ENCODE measurements at places on chromosomes 6 and 20.

DNA sequence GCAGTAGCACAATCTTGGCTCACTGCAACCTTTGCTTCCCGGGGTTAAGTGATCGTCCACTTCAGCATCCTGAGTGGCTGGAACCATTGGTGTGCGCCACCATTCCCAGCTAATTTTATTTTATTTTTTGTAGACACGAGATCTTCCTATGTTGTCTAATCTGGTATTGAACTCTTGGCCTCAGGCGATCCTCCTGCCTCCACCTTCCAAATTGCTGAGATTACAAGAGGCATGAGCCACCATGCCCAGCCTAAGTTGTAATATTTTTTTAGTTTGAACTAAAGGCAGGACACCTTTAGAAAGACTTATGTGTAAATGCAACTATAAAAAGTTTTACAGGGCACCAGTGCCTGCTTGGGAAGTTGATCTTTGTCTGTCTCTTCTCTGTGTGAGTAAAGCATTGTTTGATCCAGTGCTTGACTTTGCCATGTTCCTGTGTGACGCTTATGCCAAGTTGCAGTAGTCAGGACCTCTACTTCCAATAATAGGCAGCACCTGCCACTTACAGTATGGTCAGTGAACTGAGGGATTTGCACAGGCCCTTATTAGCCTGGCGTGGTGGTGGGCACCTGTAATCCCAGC, 46.9 kb downstream of the JARID2 start:
- no peak for DNase-seq

DNA sequence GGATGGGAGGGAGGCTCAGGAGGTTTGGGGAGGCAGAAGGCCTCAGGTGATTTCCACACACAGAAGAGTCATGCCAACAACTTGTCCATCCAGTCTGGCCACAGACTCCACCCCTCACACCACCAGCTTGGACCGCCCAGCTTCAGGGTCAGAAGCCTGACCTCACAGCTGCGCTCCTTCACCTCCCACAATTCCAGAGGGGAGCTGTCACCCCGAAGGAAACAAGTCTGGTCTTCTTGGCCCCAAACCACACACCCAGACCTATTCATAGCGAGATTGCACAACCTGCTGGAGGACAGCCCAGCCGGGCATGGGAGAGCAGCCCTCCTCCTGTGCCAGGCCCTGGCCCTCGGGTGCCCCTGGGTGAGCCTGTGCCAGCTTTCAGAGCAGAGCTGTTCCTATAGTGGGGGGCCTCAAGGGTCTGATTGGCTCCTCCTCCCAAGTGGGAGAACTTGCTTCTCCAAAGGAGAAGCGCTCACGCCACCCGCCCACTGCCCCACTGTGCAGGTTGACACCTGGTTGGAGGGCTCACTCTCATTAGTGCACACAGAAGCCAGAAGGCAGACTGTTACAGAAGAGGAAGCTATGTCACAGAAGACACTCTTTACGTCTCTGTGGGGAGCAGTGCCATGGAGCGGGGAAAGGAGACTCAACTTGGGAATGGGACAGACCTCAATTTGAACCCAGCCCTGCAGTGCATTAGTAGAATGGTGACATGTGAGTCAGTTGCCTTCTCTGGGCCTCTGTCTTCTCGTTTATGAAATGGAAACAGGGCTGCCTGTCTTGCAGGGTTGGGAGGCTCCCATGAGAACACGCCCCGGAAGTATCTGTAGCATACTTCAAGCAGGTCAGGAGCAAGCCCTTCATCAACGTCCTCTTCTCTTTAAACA, 128.8 kb downstream of the FOXO3 start:
- DNase-seq = no peak

DNA sequence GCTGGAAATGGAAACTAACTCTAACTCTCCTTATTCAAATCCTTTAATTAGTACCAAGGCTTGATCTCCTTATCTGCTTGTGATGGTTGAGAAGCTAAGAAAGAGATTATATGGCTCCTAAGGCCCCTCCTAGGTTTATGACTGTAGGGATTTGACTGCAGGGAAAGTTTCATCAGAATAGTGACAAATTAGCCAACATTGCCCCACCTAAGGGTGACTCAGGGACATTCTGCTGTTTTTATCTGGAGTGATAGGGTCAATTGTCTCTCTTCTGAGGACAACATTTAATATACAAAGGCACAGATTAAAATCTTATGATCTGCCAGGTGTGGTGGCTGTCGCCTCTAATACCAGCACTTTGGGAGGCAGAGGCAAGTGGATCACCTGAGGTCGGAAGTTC, 138.1 kb upstream of the MARCKS start:
- DNase-seq = no peak

DNA sequence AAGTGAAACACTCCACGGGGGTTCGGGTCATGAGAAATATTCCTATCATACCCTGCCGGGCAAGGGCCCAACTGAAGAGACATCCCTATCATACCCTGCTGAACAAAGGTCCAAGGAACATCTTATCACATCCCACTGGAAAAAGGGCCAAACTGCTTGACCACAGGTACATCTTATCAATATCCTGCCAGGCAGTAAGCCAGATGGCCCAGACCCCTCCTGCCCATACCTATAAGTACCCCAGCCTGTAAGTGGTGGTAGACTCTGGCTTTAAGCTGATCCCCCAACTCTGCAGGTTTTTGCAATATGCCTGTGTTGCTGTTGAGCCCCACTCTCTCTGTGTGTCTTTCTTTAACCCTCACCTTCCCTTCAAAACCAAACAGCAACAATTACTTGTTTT, 51.6 kb downstream of the ZNF334 start:
- no peak for DNase-seq

DNA sequence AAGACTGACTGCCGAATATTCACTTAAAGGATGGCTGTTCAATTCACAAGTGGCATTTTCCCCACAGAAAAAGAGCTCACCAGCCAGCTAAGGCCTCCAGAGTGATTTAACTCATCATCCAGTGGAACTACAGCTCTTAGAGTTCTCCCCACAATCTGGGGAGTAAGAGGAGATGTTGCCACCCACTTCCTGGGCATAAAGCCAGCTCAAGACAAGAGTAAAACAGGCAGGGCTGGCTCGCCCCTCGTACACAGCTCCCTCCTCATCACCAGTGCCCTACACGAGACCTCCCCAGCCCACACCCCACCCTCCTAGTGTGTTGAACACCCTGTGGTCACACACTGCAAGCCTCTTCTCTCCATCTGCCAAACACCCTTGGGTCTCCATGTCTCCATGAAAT, 47.2 kb upstream of the IPCEF1 start:
- DNase-seq = no peak

GRCh38 chr6:105954148-105954547, 132.0 kb upstream of the PRDM1 start:
- DNase-seq = no peak

- DNase-seq = no peak
Observed at GRCh38 chr20:17848249-17849048, 120.1 kb downstream of the SNX5 start.

DNA sequence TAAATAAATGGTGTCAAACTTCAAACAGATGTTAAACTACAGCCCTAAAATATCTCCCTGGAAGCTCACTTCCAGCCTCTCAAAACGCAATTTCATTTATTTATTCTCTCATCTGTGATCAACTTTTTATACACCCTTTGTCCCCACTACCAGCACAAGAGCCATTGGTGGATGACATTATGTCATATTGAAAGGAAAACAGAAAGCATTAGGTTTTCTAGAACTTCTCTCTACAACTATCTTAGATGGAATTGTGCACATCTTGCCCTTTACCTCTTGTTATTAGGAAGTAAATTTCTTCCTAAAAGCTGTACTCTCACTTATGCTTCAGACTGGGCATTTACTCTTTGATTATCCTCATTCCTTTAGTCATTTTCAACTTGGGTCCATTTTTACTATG, 771.2 kb upstream of the GJE1 start:
- no peak for DNase-seq

- DNase-seq = no peak
Observed at GRCh38 chr6:169101036-169101805, 152.4 kb downstream of the THBS2 start.

DNA sequence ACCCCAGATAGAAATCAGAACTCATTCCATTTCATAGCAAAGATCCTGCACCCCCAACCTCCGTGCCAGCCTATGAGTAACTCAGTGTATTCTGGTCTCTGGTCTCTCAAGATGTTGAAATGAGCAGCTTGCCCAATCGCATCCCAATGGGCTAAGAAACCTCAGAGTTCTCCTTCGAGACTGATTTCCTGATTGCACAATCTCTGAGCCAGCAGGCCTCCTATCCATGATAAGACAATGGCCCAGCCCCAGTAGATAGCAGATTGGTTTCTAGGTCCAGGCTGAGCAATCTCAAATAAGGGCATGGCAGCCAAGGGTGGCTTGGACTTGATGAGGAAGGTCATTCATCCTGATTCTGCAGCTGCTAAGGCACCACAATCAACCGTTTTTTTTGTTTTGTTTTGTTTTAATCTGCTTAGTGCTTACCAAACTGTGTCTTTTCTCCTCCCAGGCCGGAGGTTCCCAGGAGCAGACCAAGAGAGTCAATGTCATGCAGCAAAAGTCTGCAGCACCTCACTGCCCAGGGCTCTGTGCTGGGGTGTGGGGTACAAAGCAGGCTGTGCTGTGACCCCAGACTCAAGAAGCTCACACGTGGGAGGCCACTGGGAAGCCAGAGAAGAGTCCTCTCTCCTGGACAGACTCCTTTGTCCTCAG, 125.1 kb upstream of the NXT1 start:
- DNase-seq = no peak

DNA sequence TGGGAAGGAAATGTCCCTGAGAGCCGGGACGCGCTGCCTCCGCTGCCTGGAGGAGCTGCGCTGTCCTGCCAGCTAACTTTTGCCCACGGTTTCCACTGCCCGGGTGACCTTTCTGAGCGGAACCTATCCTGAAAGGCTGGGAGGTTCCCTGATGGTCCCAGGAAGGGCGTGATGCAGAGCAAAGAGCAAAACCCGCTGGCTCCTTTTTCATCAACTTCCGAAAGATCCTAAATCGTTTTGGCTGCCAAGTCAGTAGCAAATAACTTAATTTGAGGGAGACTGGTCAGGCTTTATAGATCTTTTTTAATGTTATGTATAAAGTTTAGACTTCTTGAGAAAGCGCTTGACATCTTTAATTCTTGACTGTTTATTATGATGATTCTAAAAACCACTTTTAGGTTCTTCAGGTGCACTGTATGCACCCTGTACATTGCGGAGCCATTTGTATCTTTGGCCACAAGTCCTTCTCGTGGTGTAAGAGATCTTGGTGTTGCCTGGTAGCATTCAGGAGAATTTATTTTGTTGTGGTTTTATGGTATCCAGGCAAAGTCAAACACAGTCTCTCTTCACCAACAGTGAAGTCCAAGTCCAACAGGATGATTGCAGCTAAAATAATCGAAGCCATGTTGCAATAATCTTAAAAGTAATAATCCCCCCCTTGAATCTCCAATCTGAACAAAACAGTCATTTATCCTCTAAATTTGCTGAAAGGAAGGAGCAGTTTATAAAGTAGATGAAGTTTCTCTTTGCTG, at the start of gene SYNE1:
Gene SYNE1, minus strand, starts transcription at position 67 of the 752 bp plus-strand sequence. CDS start 9,031 bp downstream, outside the sequence.
- no peak for DNase-seq

- DNase-seq = no peak
Observed at GRCh38 chr6:87897663-87898062, 150.0 kb upstream of the SPACA1 start.

GRCh38 chr6:149600508-149600907, 34.3 kb downstream of the GINM1 start:
- DNase-seq = no peak

- no peak for DNase-seq
Observed at GRCh38 chr6:136077834-136078576, 172.1 kb downstream of the MTFR2 start.

GRCh38 chr6:155227046-155227445, 36.8 kb upstream of the CLDN20 start:
- no peak for DNase-seq

- DNase-seq = no peak
Observed at GRCh38 chr20:60316476-60317158, 358.4 kb downstream of the CDH26 start.

GRCh38 chr6:19446570-19446969, 390.6 kb upstream of the ID4 start:
- no peak for DNase-seq

- DNase-seq = no peak
Observed at GRCh38 chr20:51705400-51705799, 62.8 kb downstream of the ATP9A start.

DNA sequence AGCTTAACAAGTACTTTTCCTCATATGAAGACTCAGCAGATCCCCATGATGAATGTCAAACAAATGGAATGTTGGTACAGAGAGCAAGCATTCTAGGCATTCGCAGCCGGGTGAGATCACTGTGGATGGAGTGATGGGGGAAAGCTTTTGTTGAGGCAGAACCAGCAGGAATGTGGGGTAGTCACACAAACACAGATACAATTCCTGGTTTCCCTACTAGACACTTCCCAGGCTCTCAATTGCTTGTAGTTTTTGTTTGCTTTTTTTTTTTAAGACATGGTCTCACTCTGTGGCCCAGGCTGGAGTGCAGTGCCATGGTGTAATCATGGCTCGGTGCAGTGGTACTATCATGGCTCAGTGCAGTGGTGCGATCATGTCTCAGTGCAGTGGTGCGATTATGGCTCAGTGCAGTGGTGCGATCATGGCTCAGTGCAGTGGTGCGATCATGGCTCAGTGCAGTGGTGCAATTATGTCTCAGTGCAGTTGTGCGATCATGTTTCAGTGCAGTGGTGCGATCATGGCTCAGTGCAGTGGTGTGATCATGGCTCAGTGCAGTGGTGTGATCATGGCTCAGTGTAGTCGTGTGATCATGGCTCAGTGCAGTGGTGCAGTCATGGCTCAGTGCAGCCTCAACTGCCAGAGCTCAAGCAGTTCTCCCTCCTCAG, 15.4 kb upstream of the IER3 start:
- no peak for DNase-seq

DNA sequence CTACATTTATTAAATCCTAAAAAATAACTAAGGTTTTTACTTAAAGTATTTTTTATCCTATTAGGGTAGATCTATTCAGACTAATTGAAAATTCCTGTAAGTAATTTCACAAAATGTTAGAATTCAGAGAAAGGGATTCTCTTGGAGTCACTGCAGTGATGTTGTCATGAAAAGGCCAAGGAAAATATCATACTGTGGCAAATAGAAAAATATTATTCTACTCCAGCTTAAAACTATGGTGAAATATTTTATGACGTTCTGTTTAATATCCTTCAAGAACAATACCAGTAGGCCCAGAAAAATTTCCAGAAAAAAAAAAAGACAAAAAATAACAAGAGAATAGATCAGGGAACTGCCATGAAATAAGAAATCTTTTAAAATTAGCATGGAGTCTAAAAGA, 73.6 kb downstream of the FILIP1 start:
- DNase-seq = no peak

DNA sequence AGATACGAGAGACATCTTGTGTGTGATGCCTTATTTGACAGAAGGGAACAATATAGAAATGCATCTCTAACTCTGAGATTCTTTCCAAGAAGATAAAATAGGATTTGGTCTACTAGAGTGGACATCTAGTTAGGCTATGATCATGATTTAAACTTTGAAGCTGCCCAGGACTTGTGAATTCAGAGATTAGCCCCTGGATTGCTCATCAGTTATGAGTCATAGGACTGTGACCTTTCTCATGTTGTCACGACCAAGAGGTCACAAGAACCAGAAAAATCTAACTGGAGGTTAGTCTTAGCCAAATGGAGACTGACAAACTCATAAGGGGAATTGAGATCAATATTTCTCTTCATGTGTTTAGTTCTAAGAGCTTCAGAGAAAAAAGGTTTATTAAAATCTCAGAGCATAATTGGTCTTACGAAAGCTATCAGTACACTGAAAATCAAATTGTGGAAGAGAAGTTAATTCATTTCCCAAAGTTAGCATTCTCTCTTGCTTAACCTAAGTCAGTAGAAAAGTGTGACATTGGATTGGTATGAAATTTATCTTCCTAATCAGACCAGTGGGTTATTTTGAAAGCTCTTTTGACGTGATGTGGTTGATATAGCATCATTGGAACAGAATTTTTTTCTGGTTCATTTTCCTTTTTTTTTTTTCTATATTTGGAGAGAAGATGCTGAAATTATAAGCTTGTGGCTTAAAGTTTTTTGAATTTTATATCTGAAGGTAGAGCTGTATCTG, 245.7 kb downstream of the RNF144B start:
- DNase-seq = no peak
